ENCODE measurements at places on chromosomes 7 and 10.

DNA sequence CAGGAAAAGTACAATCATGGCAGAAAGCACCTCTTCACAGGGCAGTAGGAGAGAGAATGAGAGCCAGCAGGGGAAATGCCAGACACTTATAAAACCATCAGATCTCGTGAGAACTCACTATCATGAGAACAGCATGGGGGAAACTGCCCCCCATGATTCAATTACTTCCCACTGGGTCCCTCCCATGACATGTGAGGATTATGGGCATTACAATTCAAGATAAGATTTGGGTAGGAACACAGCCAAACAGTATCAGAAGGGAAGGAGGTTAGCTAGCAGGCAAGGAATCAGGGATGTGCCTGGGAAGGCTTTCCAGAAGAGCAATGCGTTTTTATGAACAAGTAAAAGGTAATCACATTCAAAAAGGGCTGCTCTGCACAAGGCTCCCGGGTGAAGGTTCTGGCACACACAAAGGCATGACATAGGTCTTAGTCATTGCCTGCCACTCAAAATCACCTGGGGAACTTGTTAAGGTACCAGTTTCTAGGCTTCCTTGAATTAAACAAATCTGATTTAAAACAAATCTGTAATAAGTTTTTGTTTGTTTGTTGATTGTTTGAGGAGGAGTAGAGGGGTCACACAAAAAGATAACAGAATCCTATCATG, 40.9 kb downstream of the BMPER start:
- no peak for DNase-seq

- DNase-seq, result no peak
Observed at GRCh38 chr7:82264783-82265305, 178.7 kb downstream of the CACNA2D1 start.

- no peak for DNase-seq
Observed at GRCh38 chr10:23337616-23338015, 7.0 kb downstream of the C10orf67 start.

- DNase-seq, result no peak
Observed at GRCh38 chr7:115689941-115690340, 340.6 kb downstream of the TFEC start.

- DNase-seq, result no peak
Observed at GRCh38 chr10:90571481-90572258, 286.2 kb downstream of the HTR7 start.

GRCh38 chr7:78673272-78673671, 780.2 kb downstream of the MAGI2 start:
- no peak for DNase-seq

- DNase-seq, result no peak
Observed at GRCh38 chr7:72187179-72187578, 225.0 kb downstream of the CALN1 start.

- no peak for DNase-seq
Observed at GRCh38 chr10:128540781-128541761, 414.8 kb upstream of the MKI67 start.

DNA sequence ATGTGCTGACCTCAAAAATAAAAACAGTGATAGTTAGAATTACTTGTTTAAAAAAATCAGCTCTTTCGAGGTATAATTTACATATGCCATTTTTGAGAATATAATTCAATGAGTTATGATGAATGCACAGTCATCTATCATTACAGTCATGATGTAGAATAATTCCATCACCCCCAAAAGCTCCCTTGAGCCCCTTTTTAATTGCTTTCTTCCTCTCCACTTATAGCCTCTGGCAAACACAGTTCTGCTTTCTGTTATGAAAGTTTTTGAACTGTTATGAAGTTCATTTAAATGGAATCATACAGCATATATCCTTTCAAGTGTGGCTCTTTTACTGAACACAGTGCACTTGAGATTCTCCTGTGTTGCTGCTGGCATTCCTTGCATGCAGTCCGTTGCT, 41.4 kb downstream of the PRTFDC1 start:
- no peak for DNase-seq

DNA sequence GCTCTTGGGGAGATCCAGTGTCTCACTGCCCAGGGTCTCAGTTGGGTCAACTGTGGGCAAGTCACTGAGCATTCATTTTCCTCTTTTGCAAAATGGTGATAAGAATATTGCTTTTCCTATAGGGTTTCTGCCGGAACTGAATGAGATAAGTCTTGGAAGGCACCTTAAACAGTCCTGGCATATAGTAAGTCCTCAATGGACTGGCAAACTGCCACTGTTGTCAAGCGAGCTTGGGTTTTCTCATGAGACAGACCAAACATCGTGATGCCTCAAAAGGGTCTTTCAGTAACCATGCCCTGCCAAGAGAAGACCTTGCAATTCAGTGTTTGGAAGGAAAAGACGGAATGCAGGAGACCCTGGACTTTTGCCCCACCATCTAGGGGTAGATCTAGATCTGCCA, 251.5 kb downstream of the WDR11 start:
- no peak for DNase-seq

- no peak for DNase-seq
Observed at GRCh38 chr7:156944876-156945275, 4.6 kb upstream of the NOM1 start.

DNA sequence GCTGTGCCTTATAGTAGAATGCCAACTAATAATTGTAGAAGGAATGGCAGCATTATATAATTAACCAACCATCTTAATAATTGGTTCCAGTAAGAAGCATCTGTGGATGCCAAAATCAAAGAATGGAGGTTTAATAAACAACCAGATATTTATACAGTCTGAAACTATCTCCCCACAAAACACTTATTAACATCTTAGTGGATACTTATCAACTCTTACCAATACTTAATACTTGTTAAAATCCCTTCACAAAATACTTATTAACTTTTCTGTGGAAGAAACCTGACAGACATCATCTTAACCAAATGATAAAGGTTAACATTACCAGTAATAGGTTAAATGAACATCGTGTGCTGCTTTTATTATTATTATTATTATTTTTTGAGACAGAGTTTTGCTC, 29.1 kb upstream of the FAM107B start:
- no peak for DNase-seq

- no peak for DNase-seq
Observed at GRCh38 chr10:80201608-80202141, 3.7 kb downstream of the ANXA11 start.

DNA sequence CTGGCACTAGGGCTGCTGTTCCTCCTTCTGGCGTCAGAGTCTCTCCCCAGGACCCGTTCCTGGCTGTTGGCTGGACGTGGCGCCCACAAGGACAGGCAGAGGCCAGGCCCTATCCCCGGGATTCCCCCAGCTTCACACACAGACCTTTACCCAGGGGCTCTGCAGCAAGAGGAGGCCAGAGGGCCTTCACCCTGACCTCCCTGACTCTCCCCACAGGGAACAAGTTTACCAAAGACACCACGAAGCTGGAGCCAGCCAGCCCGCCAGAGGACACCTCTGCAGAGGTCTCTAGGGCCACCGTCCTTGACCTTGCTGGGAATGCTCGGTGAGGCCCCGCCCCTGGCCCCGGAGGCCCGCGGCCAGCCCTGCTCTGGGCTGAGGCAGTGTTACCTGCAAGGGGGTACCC, 82.2 kb downstream of the GTF2IRD1 start:
- DNase-seq, result no peak

DNA sequence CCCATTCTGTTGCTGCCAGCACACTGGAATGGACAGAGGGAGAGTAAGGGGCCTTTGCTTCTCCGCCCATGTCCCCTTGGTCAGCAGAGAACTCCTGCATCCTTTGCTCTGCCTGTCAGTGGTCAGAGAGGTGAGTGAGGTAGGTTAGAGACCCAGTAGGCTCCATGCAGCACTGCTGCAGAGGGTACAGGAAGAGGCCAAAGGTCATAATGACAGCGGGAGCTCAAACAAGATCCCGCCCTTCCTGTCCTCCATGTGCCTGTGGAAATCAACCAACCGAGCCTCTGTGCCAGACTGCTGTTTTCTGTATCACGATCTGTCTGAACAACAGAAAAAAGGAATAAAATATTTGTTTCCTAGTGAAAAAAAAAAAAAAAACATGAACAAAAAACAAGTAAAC, 81.4 kb downstream of the ZNF33B start:
- no peak for DNase-seq

DNA sequence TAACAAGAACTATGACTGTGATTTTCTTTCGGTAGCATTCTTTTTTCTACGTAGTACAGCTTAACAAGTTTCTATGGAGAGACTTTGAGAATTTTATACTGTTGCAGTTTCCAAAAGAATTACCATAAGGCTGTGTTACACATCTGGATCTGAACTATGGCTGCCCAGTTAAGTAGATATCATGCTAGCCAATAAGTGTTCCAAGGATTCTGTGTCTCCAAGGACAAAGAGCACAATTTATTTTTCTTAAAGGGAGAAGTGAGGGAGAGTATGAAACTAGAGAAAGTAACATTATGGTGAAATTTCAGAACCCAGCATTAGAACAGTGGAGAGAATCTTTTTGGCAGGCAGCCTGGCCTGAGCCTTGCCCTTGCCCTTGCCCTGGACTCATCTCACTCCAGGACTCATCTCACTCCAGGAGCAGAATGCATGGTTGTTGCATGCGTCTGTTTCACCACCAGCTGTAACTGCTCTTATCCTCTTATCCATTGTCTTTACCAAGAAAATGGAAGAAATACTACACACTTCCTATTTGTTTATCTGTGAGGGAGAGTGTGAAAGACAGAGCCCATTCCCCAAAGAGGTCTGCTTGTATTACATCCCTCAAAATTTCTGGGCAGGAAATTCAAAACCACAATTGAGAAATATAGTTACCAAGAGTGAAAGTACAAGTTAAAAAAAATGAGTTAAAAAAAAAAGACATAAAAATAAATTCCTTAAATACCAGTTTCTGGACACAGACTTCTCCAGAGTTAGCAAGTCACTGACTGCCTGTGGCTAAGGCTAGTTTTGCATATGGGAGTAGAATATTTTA, 1067.5 kb downstream of the NRG3 start:
- DNase-seq, result no peak

- DNase-seq, result no peak
Observed at GRCh38 chr10:69107176-69107490, 16.8 kb upstream of the VPS26A start.

DNA sequence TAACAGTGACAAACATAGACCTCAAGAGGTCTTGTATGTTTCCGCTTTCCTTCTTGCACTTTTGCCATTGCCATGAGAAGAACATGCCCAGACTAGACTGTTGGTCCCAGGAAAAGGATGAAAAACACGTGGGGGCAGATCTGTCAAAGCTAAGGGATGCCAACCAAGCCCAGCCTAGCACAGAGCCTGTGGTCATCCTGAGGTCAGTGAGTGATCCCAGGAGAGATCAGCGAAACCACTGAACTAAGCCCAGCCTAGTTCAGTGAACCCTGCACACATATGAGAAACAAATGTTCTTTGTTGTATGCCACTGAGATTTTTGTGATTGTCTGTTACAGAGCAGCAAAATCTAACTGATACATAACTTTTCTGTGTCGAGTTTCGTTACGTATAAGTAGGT, 718.8 kb downstream of the MAGI2 start:
- no peak for DNase-seq
